ENCODE measurements at places on chromosomes 5 and 9.

GRCh38 chr9:126854734-126855133, 5.7 kb upstream of the ZBTB34 start:
- no peak for DNase-seq

DNA sequence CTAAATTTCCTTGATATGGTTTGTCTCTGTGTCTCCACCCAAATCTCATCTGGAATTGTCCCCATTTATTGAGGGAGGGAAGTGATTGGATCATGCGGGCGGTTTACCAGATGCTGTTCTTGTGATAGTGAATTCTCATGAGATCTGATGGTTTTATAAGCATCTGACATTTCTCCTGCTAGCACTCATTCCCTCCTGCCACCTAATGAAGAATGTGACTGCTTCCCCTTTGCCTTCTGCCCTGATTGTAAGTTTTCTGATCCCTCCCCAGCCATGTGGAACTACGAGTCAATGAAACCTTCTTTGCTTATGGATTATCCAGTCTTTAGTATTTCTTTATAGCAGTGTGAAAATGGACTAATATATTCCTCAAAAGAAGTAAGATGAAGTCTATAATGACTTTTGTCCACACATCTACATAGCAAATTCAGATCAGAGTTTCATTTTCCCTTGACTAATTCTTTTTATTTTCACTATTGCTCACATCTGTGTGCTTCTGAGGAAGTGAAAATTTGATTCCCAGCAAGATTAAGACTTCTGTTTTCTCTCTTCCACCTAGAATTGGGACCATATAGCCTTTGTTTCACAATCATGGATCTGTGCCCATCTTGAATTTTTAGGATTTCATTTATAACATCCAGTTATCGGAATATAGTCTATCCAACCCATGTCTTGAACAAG, 393.5 kb downstream of the DMAC1 start:
- DNase-seq = no peak

- DNase-seq = no peak
Observed at GRCh38 chr5:154766558-154767281, 11.5 kb downstream of the LARP1 start.

GRCh38 chr9:137159105-137160053, 10.5 kb downstream of the LRRC26 start:
- DNase-seq = no peak

- no peak for DNase-seq
Observed at GRCh38 chr5:137036640-137037039, 462.5 kb downstream of the SPOCK1 start.

- DNase-seq = no peak
Observed at GRCh38 chr9:136014147-136014923, 53.2 kb upstream of the UBAC1 start.
